ENCODE measurements at places on chromosomes 6 and 20. TPM values are rescaled to one million over a fixed set of nuclear protein-coding genes. Genes with fewer than 3 reads are reported as not detected.
A peak's percentile ranks its signal among the peaks of the same experiment; 100 is the strongest.

DNA sequence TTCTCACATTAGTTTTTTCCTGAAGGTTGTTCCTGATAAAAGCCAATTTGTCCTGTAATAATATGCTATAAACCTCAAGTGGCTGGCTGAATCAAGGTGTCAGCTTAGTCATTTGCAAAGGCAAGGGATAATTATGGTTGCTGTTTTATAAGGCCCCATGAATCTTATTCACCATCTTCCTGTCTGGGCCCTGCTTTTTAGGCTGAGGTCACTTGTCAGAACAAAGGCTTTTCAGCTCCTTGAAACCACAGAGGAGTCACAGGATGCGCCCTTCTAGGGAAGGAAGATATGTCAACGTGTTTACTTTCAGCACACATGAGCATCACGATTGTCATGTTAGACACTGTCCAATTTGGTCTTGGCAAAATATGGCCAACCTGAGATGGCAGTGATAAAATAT is 64.8 kb upstream of the NAA20 start:
- peaks cover 4% of the 10 kb centered on the region for H3K4me1 ChIP-seq
- no peak for DNase-seq

Gene MAPK13
- total RNA-seq = 29.9 TPM

GRCh38 chr6:37029249-37029971 is 24.0 kb downstream of the FGD2 start:
- H3K36me3 ChIP-seq = no peaks in the 10 kb centered on the region
- peaks cover 10% of the 10 kb centered on the region for H3K4me1 ChIP-seq
- H3K27ac ChIP-seq = no peak overlapping the region
- DNase-seq = no peak
- no peaks in the 10 kb centered on the region for H3K27me3 ChIP-seq

DNA sequence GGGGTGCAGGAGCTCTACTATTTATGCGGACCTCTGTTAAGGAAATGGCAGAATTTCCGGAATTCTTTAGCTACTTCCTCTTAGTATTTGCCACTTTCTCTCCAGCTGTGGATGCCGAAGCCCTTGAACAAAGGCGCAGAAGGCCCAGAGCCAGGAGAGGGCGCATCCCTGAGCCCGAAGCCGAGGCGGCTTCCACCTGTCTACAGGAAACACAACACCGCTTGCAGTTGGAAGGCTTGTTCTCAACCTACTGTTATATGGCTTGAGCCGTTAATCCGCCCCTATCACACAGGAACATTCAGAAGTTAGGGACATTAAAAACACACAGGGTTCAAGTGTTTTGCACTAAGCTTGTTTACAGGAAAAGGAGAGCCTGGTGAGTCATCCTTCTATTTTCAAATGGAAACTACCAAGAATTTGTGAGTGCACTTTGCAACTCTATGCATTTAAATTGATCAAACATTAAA is 417.1 kb downstream of the BCKDHB start:
- H3K27me3 ChIP-seq = no peaks in the 10 kb centered on the region
- peak; percentile 6 for DNase-seq
- H3K4me1 ChIP-seq = peaks cover 6% of the 10 kb centered on the region
- no peak overlapping the region for H3K4me3 ChIP-seq
- H3K27ac ChIP-seq = no peak overlapping the region

Gene GGTLC1
- 0.28 TPM for total RNA-seq

DNA sequence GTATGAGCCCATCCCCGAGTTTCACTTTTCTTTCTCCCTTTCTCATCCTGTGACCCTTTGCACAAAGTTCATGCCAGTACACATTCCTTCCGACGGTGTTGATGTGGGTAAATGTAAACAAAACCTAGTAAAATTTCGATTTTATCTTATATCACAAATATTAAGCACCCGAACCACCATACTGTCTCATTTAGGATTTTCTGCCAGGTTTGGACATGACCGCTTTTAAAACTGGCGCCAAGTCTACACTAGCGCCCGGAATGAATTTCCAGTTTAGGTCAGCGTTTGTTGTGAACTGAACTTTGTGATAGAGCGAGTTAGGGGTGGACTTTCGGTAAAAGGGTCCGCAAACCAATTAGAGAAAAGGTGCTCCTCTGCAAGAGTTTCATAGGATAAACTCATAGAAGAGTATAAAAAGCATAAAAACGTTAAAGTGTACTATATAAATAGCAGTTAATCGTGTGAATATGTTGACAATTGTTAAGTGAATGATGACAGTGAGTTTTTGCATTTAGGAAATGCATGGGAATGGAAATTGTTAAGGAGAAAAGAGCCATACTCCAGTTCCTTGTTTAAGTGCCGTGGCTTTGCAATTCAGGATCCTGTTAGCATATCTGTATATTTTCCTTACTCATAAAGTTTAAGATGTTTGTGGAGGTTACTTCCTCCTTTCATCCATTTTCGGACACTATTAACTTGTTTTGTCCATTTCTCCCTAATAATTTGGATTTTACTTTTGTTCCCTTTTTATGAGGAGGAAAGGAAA is 937 bp downstream of the AKAP7 start:
- peak overlapping the region; percentile 61 for H3K27ac ChIP-seq
- peak overlapping the region; percentile 82 for H3K4me3 ChIP-seq
- no peaks in the 10 kb centered on the region for H3K4me1 ChIP-seq
- DNase-seq = peak; percentile 30

DNA sequence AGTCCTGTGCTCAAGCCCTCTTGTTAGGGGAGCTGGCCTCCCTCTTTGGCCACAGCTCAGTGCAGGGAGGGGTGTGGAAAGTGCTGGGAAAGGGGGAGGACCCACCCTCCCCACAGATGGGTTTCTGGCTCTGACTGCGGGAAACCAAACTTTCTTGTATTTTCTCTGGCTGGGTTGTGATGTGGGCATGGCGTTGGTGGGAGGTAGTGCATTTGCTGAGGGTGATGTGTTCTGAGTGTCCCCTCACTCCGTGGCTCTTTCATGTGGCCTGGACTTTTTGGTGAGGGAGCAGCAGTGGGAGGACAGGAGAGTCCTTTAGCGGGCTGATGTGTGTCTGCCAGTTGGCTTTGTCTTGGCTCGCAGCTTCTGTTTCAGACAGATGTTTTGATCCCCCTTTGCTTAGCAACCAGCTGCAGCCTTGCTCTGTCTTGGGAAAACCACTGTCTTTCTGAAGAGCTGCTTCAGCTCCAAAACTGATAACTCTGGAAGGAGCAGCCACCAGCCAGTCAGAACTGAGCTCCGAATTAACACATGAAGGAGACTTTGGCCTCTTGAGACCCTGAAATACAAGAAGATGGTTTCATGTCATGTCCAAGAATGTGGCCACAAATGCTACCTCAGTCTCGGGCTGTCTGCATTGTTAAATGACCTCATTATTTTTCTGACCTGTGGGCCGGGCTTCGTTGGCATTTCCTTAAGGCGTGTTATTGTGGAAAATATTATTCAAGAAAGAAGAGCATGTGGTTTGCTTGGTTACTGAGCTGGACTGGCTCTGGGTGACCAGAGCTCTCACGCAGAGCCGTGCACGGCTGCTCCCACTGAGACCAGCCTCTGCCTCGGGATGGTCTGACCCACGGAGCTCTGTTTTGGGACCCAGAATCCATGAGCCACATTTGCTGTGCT is 21.5 kb downstream of the SYNJ2 start:
- H3K4me3 ChIP-seq = no peak overlapping the region
- no peak for DNase-seq
- peaks cover 27% of the 10 kb centered on the region for H3K4me1 ChIP-seq
- H3K27ac ChIP-seq = peak overlapping the region; percentile 34
- no peaks in the 10 kb centered on the region for H3K36me3 ChIP-seq
